ENCODE measurements at places on chromosomes 1 and 21. TPM values are rescaled to one million over a fixed set of nuclear protein-coding genes. Genes with fewer than 3 reads are reported as not detected.

DNA sequence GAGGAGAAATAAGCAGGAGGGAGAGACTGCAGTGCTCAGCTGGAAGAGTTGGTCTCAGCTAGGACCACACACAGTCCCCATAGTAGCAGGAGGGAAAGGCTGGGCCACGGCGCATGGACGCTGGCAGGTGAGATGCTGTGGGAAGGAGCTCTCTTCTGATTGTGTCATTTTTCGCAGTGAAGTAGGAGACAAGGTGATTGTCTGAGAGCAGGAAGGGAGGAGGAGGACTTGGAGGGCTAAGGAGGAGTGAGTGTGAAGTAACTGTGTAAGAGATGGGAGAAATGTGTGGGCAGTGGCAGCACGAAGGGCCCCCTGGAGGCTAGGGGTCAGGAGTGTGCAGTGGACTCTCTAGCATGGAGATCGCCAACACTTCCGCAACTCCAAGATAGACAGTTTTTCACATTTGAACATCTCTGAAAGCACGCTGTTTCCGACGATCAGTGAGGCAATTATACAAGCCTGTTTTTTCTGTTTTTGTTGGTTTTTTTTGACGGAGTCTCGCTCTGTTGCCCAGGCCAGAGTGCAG, 26.4 kb upstream of the KCNC4 start:
- no peaks in the 10 kb centered on the region for H3K36me3 ChIP-seq
- no peaks in the 10 kb centered on the region for H3K27me3 ChIP-seq
- H3K4me3 ChIP-seq, result no peak overlapping the region

DNA sequence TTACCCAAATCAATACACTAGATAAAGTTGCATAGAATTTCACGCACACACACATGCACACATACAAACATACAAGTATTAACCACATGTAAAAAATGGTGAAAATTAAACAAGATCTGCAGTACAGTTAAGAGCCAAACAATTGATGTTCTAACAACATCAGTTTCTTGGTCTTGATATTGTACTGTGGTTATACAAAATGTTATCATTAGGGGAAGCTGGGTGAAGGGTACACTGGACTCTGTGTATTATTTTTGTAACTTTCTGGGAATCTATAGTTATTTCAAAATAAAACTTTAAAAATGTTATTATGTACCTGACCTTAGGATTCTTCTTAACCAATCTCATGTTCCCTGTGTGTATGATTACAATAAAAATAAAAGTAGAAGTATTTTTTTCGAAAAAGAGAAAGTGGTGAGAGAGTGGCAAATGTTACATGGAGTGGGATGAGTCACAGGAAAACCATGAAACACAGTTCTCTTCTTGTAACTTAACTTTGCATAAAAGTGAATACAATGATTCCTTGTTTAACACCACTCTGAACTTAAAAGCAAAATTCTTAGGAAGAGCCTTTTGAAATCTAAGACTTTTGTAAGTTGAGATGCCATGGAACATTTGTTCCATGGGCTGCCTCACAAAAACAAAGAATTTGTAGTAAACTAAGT, 101.6 kb upstream of the RUNX1 start:
- DNase-seq, result no peak
- H3K27me3 ChIP-seq, result no peaks in the 10 kb centered on the region
- no peak overlapping the region for H3K27ac ChIP-seq
- H3K4me1 ChIP-seq, result no peaks in the 10 kb centered on the region

The TMEM51 gene
- 9.2 TPM for total RNA-seq

DNA sequence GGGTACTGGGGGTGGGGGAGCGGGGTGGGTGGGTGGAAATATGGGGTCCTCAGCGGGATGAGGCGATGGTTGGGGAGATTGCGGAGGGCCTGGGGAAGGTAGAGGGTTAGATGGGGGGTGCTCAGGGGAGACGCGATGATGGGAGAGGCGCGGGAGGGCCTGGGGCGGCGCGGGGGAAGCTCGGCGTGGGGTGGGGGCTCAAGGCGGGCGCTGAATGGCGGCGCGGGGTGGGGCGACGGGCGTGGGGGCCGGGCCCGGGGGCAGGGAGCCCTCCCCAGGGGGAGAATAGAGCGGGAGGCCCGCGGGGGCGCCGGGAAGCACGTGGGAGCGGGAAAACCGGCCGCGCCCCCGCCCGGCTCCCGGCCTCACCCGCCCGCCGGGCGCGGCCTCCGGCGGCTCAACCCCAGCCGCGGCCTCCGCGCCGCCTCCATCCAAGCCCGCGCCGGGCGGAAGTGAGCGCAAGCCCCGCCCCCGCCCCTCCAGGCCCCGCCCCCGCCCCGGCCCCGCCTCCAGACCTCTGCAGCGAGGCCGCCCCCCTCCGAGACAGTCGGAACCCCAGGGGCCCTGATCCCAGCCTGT, at the start of gene FAAP20:
Gene FAAP20 (minus strand): TSS at position 454 of the 579 bp plus-strand sequence. CDS start 23 bp downstream, at position 431.
- peak within 1 kb of the TSS; percentile 80 for H3K27ac ChIP-seq
- peaks cover 2% of the 10 kb centered on the region for H3K36me3 ChIP-seq
- H3K4me3 ChIP-seq, result peak within 1 kb of the TSS; percentile 79
- DNase-seq, result peak; percentile 60

The RPTN gene
- not detected for total RNA-seq

The C8A gene
- total RNA-seq, result 0.13 TPM

- H3K27ac ChIP-seq, result peak overlapping the region; percentile 51
- no peaks in the 10 kb centered on the region for H3K27me3 ChIP-seq
- DNase-seq, result no peak
- H3K4me1 ChIP-seq, result peaks cover 65% of the 10 kb centered on the region
- no peak overlapping the region for H3K4me3 ChIP-seq
Measured at GRCh38 chr1:161199506-161200139, 769 bp upstream of the ADAMTS4 start.

- no peaks in the 10 kb centered on the region for H3K36me3 ChIP-seq
- H3K4me1 ChIP-seq, result no peaks in the 10 kb centered on the region
- no peak overlapping the region for H3K27ac ChIP-seq
- no peaks in the 10 kb centered on the region for H3K27me3 ChIP-seq
- no peak for DNase-seq
- no peak overlapping the region for H3K4me3 ChIP-seq
Measured at GRCh38 chr1:205387845-205388244, 31.1 kb upstream of the KLHDC8A start.

GRCh38 chr21:25636727-25637126, 2.3 kb upstream of the JAM2 start:
- DNase-seq, result no peak
- no peaks in the 10 kb centered on the region for H3K36me3 ChIP-seq
- H3K4me1 ChIP-seq, result peaks cover 17% of the 10 kb centered on the region
- H3K4me3 ChIP-seq, result no peak overlapping the region

- no peak overlapping the region for H3K4me3 ChIP-seq
- no peaks in the 10 kb centered on the region for H3K36me3 ChIP-seq
- no peak for DNase-seq
Measured at GRCh38 chr1:96820671-96821070, 99.1 kb downstream of the PTBP2 start.

Data from WTC11 (cell line).